ENCODE measurements at places on chromosomes 12 and 14. TPM values are rescaled to one million over a fixed set of nuclear protein-coding genes. Genes with fewer than 3 reads are reported as not detected.

DNA sequence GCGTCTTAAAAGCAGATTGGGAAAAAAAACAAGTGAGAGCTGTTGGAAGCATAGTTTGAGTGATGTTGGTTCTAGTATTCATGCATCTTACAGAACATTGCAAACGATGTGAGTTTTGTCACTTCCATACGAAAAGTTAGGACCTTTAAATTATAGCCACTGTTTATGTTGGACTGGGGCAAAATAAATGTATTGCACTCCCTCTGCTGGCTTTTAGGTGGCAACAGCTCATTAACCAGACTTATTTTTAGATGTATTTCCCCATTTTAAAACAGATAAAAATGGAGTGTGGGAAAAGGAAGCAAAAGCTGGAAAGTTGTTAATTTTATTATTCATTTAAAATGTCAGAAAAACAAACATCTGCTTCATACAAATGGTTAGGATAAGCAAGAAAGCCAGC lies 111.9 kb downstream of the LGR5 start:
- no peak for DNase-seq

DNA sequence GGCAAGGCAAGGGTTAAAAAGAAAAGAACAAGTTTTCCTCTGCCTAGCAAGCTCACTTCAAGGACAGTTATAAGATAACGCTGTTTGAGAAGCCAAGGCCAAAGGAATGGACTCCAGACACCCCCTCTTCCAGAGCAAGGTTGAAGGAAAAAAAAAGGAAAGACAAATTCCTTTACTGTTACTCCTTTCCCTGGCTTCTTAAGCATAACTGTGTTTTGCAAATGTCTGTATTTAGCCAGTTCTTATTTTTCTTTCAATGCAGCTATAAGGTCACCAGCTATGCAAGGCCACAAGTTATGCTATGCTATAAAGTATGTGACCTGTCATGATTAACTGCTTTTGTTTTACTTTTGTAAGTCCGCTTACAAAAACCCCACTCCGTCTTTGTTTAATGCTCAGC lies 26.6 kb downstream of the ZNF410 start:
- no peak for DNase-seq

DNA sequence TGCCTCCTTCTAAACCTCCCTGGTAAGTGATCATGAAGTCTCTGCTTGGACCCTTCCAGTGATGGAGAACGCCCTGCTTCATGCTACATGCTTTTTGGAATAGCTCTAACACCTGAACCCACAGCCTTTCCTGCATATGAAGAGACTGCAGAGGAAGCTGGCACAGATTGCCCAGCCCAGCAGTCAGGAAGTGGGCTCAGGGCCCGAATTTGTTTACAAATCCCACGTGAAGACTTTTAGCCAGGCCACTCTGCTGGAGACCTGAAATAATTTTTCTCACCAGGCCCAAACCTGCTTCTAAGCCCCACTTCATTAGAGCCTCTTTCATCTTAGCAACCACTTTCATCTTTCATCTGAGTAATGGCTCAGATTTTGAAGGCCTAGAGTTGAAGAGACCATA lies 22.9 kb downstream of the RTN1 start:
- no peak for DNase-seq

- DNase-seq = peak; percentile 75
These were observed 26.4 kb downstream of the TESPA1 start for GRCh38 chr12:54958048-54958658.

Gene CMA1
- 1.1 TPM for polyA plus RNA-seq

- no peak for DNase-seq
These were observed 57.7 kb downstream of the ADGRD1 start for GRCh38 chr12:131011165-131012079.

GRCh38 chr12:98951406-98951805 lies 306.3 kb downstream of the APAF1 start:
- DNase-seq = no peak

DNA sequence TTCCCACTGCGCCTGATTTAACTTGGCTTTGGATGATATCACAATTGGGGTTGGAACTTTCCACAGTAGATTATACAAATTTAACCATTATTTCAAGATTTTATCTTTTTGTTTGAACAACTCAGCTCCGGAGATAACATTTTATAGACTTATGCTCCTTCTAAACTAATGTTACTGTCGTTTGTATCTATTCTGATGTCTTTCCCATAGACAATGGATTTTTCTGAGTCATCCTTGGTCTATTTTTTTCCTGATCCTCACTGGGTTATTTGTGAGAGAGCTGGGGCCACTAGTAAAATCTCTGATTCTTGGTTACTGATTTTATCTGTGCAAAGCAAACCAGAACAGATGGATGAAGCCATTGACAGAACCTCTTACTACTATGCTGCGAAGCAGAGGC lies 175.1 kb downstream of the SLC38A4 start:
- DNase-seq = no peak

DNA sequence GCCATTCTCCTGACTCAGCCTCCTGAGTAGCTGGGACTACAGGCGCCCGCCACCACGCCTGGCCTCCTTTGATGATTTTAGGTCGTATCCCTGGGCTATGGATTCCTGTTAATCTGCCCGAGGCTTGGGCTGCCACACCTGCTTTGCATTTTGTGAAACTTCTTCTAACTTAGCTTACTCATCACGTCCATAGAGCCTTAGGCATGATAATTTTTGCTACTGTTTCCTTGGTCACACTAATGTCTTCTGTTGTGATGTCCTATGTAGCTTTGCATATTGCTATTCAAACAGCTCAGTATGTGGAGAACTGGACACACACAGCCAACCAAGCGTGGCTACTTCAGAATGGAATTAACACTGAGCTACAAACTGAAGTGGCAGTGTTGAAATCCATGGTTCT lies 47.5 kb upstream of the DDX11 start:
- DNase-seq = no peak

- no peak for DNase-seq
These were observed 21.1 kb downstream of the TMEM117 start for GRCh38 chr12:43856972-43857371.

DNA sequence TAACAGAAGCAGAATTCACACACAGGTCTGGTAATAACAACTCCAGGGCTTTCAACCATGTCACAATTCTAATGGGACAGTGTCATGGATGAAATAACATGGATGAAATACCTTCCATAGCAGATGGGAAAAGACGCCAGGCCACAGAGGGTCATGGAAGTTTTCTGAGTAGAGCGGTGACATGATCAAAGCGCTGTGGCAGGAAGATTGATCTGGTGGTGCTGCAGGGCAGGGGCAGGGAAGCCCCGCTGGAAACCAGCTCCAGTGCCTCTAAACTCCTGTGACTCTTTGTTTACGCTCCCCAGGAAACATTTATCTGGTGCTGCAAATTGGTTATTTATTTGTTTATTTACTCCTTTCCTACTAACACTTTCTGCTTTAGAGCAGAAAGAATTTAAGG lies 108.3 kb upstream of the HMGA2 start:
- DNase-seq = no peak

Gene SPRYD4
- 4.7 TPM for polyA plus RNA-seq

DNA sequence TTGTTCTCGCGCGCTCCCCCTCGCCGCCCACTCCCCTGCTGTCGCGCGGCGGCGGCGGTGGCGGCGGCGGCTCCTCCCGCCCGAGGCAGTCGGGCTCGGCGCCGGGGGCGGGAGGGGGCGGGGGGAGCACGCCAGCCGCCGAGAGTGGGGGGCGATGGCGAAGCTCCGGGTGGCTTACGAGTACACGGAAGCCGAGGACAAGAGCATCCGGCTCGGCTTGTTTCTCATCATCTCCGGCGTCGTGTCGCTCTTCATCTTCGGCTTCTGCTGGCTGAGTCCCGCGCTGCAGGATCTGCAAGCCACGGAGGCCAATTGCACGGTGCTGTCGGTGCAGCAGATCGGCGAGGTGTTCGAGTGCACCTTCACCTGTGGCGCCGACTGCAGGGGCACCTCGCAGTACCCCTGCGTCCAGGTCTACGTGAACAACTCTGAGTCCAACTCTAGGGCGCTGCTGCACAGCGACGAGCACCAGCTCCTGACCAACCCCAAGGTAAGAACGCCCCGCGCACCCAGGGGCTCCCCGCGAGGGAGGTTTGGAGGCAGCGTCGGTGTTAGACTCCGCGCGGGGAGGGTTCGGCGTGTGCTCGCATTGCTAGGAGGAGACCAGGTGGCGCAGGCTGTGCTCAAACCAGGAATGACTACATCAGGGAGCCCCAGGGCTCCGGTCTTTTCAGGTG lies 629 bp downstream of the KCNMB4 start:
- DNase-seq = peak; percentile 63

GRCh38 chr14:102501751-102502315 lies 7.7 kb downstream of the ANKRD9 start:
- no peak for DNase-seq

Gene TAS2R46
- not detected for polyA plus RNA-seq

DNA sequence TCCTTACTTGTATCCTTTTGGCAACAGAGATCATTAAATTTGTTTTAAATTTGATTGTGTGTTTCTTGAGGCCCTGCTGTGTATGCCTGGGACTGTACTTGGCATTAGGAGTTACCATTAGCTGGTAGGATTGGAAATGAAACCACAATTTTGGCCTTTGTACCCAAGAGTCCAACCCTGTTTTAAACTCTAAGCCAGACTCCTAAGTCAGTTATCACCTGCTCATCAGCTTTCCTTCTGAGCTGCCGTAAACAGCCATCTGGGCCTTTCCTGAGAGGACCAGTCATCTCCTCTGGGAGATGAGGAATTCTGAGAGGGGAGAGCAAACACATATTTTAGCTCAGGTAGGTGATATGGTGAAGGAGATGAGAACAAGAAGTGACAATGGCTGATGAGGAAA lies 74.3 kb upstream of the SRSF5 start:
- peak; percentile 93 for DNase-seq

DNA sequence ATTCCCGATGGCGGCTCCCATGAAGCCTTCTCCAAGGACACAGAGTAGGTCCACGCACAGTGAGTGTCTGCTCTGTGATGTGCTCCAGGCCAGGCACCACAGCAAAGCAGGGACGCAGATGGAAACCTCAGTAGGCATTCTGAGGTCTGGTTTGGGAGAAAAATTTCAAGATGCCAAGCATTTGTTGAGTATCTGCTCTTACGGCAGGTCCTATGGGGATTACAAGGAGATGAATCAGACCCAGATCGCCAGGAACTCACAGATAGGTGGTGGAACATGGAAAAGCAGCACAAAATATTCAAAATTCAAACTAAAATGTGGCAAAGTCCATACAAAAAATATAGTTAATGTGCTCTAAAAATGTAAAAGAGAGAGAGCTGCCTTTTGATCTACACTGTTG lies 684.9 kb upstream of the TMEM132C start:
- DNase-seq = no peak

GRCh38 chr14:102029956-102030355 lies 56.9 kb downstream of the HSP90AA1 start:
- DNase-seq = no peak

Gene CDKN3
- 10.1 TPM for polyA plus RNA-seq

- DNase-seq = no peak
These were observed 285.8 kb downstream of the NRXN3 start for GRCh38 chr14:78455896-78456435.

GRCh38 chr12:7369274-7369729 lies 65.4 kb downstream of the ACSM4 start:
- DNase-seq = no peak

Gene ADAM20
- 0.03 TPM for polyA plus RNA-seq

Gene KIF26A
- polyA plus RNA-seq = 8.6 TPM

Gene PNP
- polyA plus RNA-seq = 230 TPM

Gene OR4E2
- not detected for polyA plus RNA-seq

All from small intestine (tissue), 16 donors.